Activated T-helper 1 cell treated with Interleukin-2 at 50 U/mL for 16 hours (primary cell): ENCODE measurements at places on chromosomes 7 and 10.

- DNase-seq = no peak
These were observed 26.4 kb downstream of the PARP12 start for GRCh38 chr7:140036224-140036962.

- no peak for DNase-seq
These were observed 2.1 kb downstream of the CAMK1D start for GRCh38 chr10:12351447-12351846.

DNA sequence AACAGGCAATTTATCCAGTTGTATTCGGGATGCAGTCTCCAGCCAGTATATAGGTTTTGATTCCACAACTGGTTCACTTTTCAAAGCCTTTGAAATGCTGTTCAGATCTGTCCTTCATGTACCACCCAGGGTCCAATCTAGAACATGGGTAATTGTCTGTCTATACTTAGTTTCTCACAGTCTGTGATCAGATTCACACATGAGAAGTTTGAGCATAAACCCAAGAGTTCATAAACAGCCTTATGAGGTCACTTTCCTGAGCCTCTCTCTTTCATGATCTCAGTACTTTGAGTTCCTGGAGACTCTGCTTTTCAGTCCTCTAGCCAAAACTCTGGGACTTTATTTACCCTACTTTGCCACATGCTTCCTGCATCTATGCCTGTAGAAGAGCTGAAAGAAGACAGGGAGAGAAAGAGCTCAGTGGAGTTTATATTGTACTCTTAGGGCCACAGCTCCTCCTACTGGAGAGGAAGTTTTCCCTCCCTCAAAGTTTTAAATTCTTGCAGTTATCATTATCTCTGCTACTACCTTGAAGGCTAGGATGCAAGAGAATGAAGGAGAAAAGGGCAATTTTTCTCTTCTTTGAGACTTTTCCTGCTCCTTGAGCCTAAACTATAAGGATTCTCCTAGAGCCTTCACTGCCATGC, 172.0 kb downstream of the ZEB1 start:
- no peak for DNase-seq

DNA sequence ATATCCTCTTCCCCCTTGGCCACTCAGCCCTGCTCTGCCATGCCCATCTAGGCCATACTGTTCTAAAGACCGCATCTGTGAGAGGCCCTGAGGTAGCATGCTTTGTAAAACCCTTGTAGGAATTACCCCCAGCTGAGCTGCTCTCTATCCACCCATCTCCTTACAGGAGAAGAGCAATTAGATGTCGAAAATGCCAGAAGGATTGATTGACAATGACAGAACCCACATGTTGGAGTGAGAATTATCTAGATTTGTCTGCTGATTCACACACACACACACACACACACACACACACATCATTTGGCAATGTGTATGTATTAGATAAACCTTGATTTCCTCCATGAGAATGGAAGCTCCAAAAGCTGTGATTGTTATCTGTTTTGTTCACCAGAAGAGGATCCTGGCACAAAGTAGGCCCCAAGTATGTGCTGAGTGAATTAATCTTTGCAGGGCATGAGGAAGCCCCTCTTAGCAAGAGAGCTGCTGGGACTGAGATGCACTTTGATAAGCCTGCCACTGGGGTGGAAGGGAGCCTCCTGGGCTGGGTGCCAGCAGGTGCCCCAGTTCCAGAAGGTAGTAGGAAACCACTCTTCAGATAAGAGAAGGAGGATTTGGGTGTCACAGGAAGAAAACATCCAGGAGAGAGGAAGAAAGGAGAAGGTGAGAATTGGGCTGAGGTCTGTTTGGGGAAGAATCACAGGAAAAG, 187.5 kb upstream of the ADO start:
- no peak for DNase-seq

- DNase-seq = no peak
These were observed 31.4 kb downstream of the LRRC27 start for GRCh38 chr10:132363376-132363775.

DNA sequence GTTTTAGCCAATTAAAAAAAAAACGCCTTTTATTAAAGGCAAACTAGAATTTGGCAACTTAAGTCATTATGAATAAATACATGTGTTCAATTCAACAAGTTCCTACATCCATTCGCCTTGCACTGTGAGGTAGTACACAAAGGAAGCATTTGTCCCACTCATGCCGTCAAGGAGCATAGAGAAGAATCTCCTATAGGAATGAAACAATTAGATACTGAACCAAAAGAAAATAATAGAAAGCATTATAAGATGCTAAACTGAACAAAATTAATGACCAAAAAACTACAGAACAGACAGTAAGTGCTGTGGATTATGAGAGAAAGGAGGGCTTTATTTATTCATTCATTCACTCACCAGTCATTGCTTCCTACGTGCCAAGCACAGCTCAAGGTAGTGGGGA, 42.2 kb downstream of the SNX13 start:
- no peak for DNase-seq

DNA sequence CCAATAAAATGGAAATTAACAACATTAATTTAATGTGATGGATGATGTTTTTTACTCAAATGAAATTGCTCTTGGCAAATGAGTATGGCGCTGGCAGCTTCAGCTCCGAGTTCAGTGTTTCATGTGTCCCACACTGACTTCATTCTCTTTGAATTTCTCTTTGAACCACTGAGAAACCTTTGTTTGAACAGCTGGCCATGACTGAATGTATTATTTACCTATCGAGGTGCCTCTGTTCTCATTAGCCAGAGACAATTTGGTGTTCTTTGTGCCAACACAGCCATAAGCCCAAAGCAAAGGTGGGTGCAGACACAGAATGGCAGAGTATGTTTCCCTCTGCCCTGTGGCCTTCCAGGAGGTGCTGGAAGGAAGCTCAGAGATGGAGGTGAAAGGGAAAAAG, 42.1 kb downstream of the TMEM178B start:
- DNase-seq = no peak

DNA sequence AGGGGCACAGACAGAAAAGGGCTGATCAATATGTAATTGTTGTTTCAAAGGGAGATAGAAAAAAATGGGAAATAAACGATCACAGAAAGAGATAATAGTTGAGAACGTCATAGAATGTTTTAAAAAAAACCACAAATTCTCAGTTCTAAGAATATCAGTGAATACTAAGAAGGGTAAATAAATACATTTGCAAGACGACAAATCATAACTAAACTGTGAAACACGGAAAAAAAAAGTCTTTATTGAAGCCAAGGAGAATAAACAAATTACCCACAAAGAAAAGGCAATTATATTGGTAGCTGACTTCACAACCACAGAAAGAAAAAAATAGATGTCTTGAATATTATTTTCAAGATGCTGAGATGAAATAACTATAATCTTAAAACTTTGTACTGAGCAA, 305.2 kb upstream of the STEAP1 start:
- DNase-seq = no peak

GRCh38 chr7:98562381-98562823, 54.7 kb upstream of the NPTX2 start:
- no peak for DNase-seq

GRCh38 chr7:101924171-101924570, 106.7 kb downstream of the CUX1 start:
- DNase-seq = no peak

DNA sequence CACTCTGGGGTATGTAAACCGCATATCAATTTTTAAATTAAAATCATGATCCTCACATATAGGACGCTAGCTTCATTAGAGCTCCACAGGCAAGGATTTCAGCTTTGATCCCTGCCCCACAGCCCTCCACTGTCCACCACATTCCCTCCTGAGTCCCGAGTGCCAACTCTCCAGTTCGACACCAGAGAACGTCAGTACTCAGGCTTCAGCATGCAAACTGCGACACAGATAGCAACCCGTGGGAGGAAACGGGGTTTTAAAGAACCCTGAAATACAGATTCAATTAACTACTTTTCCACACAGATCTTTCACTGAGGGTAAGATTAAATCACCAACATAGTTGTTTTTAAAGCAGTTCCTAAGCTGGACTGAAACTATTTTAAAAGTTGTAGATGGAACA, 26.1 kb downstream of the RAPGEF5 start:
- no peak for DNase-seq

GRCh38 chr10:132836248-132836831, 50.4 kb upstream of the NKX6-2 start:
- DNase-seq = no peak

- DNase-seq = no peak
These were observed 110.4 kb downstream of the CFTR start for GRCh38 chr7:117590191-117590590.

DNA sequence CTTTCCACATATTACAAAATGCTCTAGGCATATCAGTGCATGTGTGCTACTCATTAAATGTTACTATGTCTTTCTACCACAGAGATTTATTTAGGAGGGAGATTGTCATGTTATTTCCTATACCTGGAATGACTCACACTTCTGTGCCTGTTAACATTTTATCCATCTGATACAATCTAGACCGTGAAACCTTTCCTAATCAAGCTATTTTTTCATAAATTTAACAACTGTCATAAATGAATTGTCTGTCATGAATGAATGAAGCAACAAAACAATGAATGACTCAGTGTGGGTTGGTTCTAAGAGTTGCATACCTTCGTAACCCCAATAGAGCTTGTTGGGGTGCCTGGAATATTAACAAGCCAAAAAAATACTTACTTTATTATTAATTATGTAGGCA, 554.3 kb downstream of the GRM8 start:
- DNase-seq = no peak

DNA sequence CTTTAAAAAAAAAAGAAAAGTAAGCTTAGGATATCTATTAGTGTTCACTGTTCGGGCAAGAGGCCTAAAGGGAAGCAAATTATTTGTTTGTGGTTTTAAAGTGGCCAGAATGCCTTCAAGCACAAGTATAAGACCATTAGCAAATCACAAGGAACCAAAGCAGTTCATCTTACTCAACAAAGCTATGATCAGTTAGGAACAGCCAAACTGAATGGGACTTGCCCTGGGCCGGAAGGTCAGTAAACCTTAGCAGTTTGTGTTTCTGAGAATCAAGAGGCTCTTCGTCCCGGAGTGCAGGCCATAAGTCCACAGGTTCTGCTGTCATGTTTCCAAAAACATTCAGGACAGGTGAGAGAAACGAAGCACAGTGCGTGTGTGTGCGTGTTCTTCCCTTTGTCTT, 4.5 kb downstream of the FBXW4 start:
- no peak for DNase-seq

DNA sequence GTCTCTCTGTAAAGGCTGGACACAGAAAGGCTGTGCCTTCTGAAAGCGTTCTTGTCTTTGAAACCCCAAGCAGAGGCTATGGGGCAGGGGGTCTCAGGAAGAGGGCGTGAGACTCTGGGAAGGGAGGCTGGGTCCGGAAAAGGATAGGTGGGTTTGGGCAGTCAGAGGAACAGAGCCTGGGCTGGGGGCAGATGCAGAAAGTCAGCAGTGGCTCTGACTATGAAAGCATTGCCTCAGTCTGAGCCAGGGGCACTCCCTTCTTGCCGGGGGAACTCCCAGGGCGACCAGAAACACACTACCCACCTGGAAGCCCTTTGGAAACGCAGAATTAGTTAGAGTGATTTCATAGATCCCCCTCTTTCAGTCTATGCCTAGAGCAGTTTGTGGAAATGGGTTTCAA, 72.0 kb downstream of the VWA2 start:
- DNase-seq = no peak

DNA sequence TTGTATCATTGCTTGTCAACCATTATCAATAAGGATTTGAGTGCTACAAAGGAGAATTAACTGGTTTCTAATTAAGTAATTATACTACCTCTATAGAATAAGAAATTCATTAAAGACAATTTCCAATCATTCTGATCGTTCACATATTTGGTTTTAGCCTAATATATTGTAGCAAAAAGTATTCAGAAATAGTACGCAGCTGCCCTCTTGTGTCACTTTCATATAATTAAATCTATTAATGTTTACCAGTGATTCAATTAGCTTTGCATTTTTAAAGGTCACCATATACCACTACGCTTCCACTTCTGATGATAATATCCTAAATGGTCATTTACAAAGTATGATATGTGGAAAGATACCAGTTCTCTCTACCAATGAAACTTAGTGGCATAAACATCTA, 128.3 kb downstream of the NEBL start:
- no peak for DNase-seq

GRCh38 chr10:126407831-126408230, 19.6 kb upstream of the ADAM12 start:
- DNase-seq = no peak

GRCh38 chr10:28892818-28893547, 215.7 kb downstream of the BAMBI start:
- DNase-seq = no peak

- no peak for DNase-seq
These were observed 28.9 kb downstream of the LRRC27 start for GRCh38 chr10:132360766-132361447.

- no peak for DNase-seq
These were observed 21.6 kb downstream of the SCART1 start for GRCh38 chr10:133475425-133475734.

DNA sequence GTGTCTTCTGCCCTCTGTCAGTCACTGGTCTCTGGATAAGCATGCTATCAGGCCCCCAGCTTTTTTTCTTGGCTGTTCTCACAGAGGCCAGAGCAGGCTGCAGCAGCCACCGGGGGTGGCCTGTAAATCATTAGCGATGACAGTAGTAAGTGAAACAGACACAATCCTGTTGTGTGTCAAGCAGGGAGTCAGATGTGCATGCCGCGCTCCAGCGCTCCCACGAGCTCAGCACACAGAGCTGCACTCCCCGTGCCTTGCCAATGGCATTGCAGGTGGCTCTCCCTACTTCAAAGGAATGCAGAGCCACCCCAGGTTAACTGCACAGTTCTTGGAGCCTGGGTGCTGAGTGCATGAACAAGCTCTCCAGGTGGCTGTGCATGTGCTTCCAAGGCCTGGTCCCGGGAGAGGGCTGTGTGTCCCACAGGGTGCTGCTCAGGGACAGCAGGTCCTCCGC, 226.1 kb downstream of the GLRX3 start:
- DNase-seq = no peak

- peak; percentile 4 for DNase-seq
These were observed 2.0 kb downstream of the BAZ1B start for GRCh38 chr7:73519867-73520672.

GRCh38 chr7:5550385-5550784, 126.8 kb upstream of the TNRC18 start:
- no peak for DNase-seq

- no peak for DNase-seq
These were observed 558 bp downstream of the TCTN3 start for GRCh38 chr10:95693071-95693667.

GRCh38 chr7:67821116-67821515, 824.5 kb downstream of the TYW1 start:
- DNase-seq = no peak
